Tibial nerve (tissue), 4 donors: ENCODE measurements at places on chromosomes 7 and 10. TPM values are rescaled to one million over a fixed set of nuclear protein-coding genes. Genes with fewer than 3 reads are reported as not detected.
A peak's percentile ranks its signal among the peaks of the same experiment; 100 is the strongest.

Gene DPP6
- 0.60 TPM for total RNA-seq

Gene VOPP1
- 58.5 TPM for total RNA-seq

Gene SLC16A9
- 2.3 TPM for total RNA-seq

Gene EBF3
- total RNA-seq = 27.3 TPM

Gene PAOX
- total RNA-seq = 17.9 TPM

Gene LRRC4
- total RNA-seq = 2.2 TPM

Gene SFTPA1
- total RNA-seq = not detected

Gene SUGCT
- total RNA-seq = 2.7 TPM

Gene NOLC1
- 50.8 TPM for total RNA-seq

- no peak for DNase-seq
These were observed 669.5 kb upstream of the GHITM start for GRCh38 chr10:83469728-83470331.

GRCh38 chr10:95388539-95388938, 97.7 kb upstream of the PDLIM1 start:
- no peak for DNase-seq

GRCh38 chr10:114605155-114605797, 52.8 kb downstream of the ABLIM1 start:
- DNase-seq = no peak

DNA sequence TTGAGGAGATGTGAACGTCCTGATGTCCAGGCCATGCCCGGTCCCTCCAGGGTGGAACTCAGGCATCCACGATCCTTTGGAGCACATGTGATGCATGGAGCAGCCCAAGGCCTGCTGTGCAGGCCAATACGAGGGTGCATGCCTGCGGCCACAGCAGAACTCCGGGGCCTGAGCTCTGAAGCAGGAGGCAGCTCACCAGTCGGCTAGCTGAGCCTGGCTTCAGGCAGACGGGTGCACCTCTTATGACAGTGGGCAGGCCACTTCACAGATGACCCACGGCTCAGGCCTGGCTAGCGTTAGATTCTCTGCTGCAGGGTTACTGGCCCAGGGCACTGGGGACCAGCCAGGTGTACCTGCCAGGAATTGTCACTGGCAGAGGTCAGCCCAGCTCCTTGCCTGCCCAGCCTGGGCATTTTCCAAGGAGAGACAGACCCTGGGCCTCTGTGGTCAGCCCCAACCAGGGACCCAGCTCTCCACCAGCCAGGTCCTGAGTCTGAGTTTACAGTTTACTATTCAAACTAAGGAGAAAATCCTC, 29.6 kb upstream of the INPP5A start:
- DNase-seq = no peak

- no peak for DNase-seq
These were observed 218.3 kb downstream of the SEMA3A start for GRCh38 chr7:83976302-83976701.

- DNase-seq = no peak
These were observed 198.7 kb downstream of the ZNF438 start for GRCh38 chr10:30832749-30833627.

DNA sequence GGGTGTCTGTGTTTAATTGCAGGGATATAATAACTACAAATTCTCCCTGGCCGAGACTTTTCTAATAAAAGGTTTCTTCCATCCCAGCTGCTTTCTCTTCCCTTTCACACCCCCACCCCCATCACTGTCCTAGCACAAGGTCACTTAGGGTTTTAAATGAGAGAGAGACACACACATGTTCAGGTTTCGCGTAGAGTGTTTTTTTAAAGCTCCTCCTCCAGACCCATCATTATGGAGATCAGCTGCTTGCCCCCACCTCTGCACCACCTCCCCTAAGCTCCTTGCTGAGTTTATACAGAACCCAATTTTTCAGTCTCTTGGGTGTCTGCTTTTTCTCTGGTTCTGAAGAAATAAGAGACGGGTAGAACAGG, 18.6 kb downstream of the LRMDA start:
- no peak for DNase-seq

DNA sequence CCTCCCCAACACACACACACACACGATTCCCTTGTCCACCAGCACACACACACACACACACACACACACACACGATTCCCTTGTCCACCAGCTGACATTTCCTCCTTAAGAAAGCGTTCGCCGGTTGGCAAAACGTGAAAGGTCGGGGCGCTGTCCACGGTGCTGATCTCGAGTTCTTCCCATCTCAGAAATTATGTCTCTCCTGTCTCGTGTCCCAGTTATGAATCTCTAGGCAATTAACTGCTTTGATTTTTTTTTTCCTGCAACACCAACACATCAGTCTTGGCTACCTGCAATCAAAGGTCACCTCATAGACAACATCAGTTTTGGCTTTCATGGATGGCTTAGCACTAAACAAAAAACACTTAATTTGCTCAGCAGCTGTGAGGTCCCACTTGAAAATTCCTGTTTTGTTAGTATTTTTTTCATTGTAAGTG, 1.9 kb downstream of the INA start:
- peak; percentile 24 for DNase-seq

- peak; percentile 43 for DNase-seq
These were observed 74.1 kb downstream of the ADD3 start for GRCh38 chr10:110081911-110082310.

GRCh38 chr7:46658281-46658680, 737.2 kb upstream of the IGFBP3 start:
- DNase-seq = no peak

DNA sequence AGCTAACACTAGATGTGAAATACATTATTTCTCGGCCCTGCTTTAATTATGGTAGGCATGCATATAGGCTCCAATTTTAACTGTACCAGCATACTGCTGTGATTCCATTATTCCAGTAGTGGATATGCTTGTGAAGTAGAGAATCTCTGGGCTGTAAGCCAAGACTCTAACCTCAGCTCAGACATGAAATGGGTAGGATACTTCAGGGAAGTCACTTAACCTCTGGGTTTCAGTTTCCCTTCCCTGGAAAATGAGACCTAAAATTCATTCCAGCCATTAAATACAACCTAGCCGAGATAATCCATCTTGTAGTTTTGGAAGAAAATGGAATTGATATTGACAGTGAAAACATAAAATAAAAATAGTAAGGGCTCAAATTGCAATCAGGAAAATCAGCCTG, 59.6 kb upstream of the TRIL start:
- no peak for DNase-seq

DNA sequence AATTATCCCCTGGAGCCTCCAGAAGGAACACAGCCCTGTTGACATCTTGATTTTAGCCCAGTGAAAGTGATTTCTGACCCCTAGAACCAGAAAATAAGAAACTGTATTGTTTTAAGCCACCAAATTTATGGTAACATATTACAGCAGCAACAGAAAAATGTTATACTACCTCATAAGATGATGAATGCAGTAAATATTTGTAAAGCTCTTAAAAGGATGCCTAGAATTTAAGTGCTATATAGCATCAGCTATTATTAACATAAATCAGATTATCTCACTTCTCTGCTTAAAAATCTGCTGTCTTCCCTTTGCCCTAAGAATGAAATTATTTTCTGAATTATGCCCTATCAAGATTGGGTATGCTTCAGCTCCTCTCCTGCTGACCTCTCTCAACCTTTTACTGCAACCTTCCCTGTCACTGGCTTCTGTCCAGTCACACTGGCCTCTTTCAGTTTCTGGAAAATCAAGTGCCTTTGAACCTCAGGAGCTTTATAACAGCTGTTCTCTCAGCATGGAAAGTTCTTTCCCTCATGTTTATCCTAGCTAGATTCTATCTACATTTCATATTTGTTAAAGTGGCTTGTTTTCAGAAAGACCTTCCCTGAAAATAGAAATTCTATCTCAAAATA, 78.9 kb downstream of the GPR37 start:
- DNase-seq = no peak

- DNase-seq = peak; percentile 17
These were observed 149.5 kb upstream of the SVIL start for GRCh38 chr10:29784175-29784773.

DNA sequence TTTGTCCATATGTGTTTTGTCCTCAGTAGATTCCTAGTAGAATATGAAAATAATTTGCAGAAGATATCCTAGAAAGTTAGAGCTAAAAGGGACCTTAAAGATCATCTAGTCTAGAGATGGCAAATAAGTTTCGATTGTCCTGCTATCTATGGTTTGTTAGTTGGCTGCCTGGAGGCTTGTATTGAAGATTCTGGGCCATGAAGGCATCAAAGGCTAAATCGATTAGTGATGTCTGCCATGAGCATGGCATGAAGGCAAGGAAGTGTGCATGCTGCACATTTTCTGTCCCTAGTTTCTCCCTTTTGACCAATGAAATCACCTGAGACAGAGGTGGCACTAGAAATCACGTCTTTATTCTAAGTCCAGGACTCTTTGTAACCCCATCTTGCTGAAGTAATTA, 553.8 kb upstream of the GALNT17 start:
- DNase-seq = no peak

DNA sequence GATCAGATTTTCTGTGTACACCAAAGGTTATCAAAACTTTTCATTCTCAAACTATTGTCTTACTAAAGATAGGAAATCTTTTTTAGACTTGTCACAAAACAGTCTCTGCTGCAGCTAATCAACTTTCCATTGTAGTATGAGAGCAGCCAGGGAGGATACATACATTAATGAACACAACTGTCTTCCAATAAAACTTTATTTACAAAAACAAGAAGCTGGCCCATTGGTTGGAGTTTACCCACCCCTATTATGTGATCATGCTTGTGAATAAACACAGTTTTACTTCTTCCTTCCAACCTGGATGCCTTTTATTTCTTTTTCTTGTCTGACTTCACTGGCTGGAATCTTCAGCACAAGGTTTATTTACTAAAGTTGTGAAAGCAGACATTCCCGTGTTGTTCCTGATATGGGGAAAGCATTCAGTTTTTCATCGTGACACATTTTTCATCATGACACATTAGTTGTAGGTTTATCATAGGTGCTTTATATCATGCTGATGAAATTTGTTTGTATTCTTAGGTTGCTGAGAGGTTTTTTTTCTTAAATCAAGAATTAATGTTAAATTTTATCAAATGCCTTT, 98.5 kb upstream of the CDK13 start:
- no peak for DNase-seq

GRCh38 chr10:58625070-58625469, 112.4 kb downstream of the BICC1 start:
- DNase-seq = no peak

DNA sequence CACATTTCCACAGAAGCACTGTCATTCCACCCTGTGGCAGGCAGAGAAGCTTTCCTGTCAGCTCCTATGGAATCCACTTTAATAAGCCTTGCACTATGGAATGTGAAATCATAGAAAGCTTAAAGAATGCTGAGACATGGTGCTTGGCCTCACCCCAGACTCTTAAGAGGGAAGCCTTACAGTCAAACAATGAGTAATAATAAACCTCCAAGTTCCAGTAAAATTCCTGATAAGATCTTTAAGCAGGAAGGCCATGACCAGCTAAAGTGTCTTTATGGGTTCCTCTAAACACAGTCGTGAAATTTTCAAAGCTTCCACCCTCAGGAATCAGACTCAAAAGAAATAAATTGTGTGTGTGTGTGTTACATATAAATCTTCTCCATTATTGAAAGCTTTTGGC, 11.9 kb upstream of the TEX36 start:
- no peak for DNase-seq

DNA sequence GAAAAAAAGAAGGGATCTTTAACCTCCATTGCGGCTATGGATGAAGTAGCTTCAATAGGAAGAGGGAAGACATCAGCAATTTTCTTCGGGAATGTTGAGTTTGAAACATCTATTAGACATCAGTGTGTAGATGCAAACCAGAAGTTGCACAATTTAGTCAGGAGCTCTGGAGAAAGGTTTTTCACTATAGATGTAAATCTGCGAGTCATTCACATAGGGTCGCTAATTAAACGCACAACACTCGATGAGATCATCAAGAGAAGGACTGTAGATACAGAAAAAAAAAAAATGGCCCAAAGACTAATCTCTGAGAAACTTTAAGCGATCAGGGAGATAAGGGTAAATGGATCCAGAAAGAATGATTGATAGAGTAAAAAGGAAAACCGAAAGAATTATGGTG, 61.7 kb upstream of the TES start:
- no peak for DNase-seq

GRCh38 chr10:71658467-71658745, 61.2 kb downstream of the C10orf105 start:
- no peak for DNase-seq

DNA sequence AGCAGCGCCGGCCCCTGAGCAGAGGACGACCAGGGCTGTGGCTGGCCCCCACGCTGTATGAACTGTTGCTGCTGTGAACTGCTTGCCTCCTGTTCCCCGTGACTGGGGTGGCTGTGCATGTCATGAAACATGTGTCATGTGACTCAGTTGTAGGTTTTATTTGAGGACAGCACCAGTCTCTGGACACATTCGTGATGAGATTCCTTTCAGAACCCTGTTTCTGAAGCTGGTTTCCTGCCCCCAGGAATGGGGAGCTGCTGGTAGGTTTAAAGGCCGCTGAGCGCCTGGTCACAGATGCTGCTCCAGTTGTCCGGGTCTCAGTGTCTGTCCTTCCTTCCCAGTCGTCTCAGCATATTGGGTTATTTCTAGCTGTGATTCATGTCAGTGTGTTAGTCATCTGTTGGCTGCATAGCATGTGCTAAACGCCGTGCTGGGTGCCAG, 79.1 kb upstream of the PPIF start:
- DNase-seq = no peak

GRCh38 chr10:92544296-92544695, 29.6 kb downstream of the IDE start:
- no peak for DNase-seq

- DNase-seq = no peak
These were observed 345.5 kb downstream of the LRMDA start for GRCh38 chr10:75776738-75777504.

DNA sequence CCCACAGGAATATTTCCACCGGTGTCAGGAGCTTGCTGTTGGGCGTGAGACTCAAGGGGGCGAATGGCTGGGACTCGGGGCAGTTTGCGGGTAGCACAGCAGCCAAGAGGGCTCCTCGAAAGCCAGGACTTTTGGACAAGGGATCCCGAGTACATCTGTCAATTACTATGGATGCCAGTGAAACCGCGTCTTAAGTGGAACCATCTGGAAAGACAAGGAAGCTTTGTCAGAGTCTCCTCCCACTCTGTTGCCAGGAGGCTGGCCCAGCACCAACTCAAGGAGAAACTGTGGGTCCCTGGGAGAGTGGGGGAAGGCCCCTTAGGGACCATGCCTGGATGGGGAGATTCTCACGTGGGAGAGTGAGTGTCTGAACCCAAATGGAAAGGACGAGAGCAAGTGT, 57.1 kb downstream of the C10orf143 start:
- DNase-seq = no peak

GRCh38 chr7:68911754-68912153, 686.5 kb upstream of the AUTS2 start:
- DNase-seq = no peak

DNA sequence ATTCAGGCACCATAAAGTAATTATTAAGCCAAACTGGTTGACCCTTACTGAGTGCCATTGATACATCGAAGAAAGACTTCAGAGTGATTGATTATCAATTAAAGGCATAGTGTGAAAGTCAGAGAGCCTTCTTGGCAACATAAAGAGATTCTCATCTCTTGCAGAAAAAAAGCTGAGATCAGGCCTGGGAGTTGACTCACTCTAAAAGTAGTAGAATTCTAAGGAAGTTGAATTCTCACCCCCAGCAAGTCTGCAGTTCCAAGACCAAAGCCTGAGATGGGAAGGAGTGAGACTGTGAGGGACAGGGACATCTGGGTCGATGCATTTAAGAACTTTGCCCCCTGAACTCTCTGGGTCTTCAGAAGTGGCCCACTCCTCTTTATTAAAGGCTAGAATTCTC, 21.6 kb upstream of the ERCC6 start:
- DNase-seq = no peak

- no peak for DNase-seq
These were observed 22.8 kb upstream of the PWWP2B start for GRCh38 chr10:132374176-132374575.

- DNase-seq = no peak
These were observed 8.4 kb upstream of the SCART1 start for GRCh38 chr10:133445268-133445732.
